SK-N-MC (cell line): ENCODE measurements at places on chromosomes 1 and 21.

- DNase-seq, result no peak
Observed at GRCh38 chr1:6634371-6635052, 9.8 kb downstream of the THAP3 start.

DNA sequence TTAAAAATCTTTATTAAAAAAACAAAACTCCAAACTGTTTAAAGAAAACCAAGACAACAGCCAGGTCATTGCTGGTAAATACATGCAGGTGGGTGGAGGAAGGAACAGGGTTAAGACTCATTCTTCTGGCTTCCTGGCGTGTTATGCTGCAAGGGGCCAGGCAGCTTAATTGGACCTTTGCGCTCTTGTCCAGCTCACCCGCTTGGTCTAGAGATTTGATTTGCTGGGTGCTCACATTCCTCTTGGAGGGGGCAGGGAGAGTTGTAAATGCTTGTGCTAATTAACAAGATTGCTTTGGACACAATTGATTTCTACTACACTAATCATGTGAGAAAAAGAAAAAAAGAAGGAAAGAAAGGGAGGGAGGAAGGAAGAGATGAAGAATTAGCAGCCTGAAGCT is 10.5 kb downstream of the CEP104 start:
- no peak for DNase-seq

DNA sequence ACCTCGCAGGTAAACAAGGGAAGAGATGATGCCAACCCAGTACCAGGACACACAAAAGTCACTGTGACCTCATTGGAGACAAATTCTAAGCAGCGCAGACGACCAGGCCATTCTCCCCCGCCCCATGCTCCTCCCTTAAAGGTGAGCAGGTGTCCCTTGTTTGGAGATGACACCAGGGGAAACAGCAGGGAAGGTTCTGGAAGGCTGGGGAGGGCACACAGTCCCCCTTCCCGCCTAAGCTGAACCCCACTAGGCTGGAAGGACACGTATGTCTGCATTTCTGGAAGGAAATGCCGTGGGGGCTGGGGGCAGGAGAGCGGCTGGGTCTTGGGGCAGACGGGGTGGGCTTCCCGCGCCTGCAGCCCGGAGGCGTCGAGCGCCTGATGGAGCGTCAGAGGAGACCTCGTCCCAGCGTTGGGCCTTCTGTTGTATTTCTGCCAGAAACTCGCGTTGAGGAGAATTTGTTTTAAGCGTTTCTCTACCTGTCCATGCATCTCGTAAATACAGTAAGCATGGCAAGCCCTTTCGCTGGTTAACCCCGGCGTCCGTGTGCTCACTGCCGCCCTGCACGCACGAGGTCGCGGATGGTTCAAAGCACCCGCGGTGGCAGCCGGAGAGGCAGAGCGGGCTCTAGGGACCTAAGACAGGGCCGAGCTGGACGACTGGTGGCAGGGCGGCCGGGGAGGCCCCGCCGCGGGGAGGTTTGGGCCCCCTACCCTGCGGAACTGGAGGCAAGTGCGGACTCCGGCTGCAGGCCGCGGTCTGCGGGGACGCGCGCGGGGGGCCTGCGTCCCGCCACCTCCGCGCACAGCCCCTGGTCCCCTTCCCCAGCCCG is 1.2 kb upstream of the LHX4 start:
- no peak for DNase-seq

DNA sequence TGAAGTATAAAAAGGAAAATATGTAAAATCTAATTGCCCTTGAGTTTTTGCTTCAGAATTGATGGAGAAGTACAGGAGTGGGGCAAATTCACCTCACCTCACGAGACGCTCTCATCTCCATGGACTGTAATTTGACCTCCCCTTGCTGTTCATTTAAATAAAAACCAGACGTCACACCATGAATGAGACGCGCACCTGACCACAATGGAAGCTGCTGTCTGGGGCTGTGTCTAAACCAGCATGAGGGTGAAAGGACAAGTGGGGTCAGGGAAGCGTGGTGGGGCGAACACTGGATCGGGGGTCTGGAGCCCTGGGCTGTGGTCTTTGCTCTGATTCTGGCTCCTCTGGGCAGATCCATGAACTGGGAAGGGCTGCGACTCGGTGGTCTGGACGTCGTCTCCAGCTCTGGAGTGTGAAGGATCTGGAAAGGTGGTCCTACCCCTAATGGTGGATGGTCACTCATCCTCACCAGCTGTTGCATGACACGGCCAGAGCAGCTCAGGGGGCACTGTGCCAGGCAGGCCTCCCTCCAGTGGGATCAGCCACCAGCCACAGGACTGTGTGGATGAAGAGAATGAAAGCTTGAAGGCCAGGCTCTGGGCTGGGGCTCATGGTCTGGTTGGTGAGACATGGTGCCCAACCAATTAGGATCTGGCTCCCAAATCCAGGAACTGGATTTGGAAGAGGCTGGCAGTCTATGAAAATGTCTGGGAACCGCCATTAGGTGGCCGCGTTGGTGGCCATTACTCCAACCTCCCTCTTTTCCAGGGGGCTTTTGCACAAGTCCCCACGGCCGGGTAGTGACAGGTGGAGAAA is 728.6 kb downstream of the PTPRU start:
- DNase-seq, result no peak

- DNase-seq, result no peak
Observed at GRCh38 chr1:195082183-195082582, 1526.1 kb downstream of the KCNT2 start.

- DNase-seq, result no peak
Observed at GRCh38 chr1:6026095-6026809, 19.4 kb upstream of the KCNAB2 start.

GRCh38 chr21:43703035-43703880 is 15.7 kb upstream of the PDXK start:
- DNase-seq, result no peak

- no peak for DNase-seq
Observed at GRCh38 chr1:203028067-203028783, 1.9 kb downstream of the PPFIA4 start.

GRCh38 chr1:203308328-203308922 is 3.1 kb downstream of the BTG2 start:
- DNase-seq, result no peak

GRCh38 chr1:34406833-34407539 is 230.3 kb downstream of the C1orf94 start:
- DNase-seq, result no peak

- no peak for DNase-seq
Observed at GRCh38 chr1:5623399-5623798, 368.8 kb downstream of the NPHP4 start.

DNA sequence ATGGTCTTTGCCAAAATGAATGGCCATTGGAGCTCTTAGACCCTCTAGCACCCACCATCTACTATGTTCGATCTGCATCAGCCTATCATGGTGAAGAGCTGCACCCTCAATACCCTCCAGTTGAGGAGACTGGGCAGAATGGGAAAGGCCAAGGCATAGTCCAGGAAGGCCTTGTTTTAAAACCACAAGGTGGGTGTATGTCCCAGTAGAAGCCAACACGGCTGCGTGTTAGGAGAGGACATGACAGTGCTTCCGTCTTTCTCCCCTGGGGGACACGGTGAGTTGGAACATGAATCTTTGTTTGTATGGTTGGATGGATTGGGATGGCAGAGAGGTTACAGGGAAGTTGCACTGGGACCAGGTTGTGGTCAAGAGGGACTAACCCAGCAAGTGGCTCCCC is 18.6 kb upstream of the SH3D21 start:
- no peak for DNase-seq

DNA sequence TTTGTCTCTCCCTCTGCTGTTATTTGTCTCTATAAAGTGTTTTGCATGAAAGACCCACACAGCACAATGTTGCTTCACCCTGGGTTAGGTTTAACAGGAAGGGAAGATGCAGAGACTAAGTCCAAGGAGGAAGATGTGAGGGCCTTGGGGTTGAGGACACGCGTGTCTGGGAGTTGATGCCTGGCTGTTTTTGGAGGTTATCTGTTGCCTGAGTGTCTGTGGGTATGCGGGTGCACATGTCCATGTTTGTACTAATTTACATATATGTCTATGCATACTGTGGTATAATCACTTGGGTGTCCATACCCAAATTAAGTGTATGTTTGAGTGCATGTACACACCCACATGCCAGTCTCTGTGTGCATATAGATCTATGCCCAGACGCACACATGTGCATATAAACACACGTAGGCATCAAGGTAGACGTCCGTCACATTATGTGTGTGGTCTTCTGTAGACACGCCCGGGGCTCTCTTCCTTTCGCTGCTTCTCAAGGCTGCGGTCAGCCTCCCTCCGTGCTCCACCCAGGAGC is 962 bp upstream of the MAN1C1 start:
- no peak for DNase-seq

DNA sequence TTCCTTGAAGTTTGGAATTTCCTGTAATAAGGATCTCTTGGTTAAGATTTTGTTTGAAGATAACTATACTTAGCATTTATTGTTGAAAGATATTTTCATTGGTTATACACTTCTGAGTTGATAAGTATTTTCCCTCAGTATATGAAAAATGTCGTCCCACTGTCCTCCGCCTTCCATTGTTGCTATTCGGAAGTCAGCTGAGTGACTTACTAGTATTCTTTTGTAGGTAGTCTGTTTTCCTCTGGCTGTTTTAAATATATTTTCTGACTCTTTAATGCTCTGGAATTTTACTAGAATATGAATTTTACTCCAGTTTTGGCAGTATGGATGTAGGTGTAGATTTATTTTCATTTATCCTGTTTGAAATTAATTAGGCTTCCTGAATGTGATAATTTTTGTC is 498.7 kb upstream of the NFIA start:
- no peak for DNase-seq

- DNase-seq, result no peak
Observed at GRCh38 chr1:113434081-113434873, 44.0 kb downstream of the MAGI3 start.

- DNase-seq, result no peak
Observed at GRCh38 chr1:232372841-232373440, 257.0 kb downstream of the SIPA1L2 start.

- DNase-seq, result no peak
Observed at GRCh38 chr1:192954705-192955265, 104.4 kb downstream of the UCHL5 start.

GRCh38 chr21:42648606-42649005 is 4.8 kb upstream of the PDE9A start:
- DNase-seq, result no peak

- no peak for DNase-seq
Observed at GRCh38 chr21:31370893-31371544, 27.0 kb upstream of the TIAM1 start.

- DNase-seq, result no peak
Observed at GRCh38 chr1:231899713-231900435, 273.3 kb downstream of the DISC1 start.

- DNase-seq, result no peak
Observed at GRCh38 chr1:20873311-20873710, 86.2 kb upstream of the HP1BP3 start.

DNA sequence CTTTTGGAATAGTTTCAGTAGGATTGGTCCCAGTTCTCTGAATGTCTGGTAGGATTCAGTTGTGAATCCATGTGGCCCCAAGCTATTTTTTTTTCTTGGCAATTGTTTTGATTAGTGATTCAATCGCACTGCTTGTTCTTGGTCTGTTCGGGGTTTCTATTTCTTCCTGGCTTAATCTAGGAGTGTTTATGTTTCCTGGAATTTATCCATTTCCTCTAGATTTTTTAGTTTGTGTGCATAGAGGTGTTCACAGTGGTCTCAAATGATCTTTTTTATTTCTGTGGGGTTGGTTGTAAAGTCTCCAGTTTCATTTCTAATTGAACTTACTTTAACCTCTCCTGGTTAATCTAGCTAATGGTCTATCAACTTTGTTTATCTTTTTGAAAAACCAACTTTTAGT is 117.6 kb downstream of the NME7 start:
- DNase-seq, result no peak

DNA sequence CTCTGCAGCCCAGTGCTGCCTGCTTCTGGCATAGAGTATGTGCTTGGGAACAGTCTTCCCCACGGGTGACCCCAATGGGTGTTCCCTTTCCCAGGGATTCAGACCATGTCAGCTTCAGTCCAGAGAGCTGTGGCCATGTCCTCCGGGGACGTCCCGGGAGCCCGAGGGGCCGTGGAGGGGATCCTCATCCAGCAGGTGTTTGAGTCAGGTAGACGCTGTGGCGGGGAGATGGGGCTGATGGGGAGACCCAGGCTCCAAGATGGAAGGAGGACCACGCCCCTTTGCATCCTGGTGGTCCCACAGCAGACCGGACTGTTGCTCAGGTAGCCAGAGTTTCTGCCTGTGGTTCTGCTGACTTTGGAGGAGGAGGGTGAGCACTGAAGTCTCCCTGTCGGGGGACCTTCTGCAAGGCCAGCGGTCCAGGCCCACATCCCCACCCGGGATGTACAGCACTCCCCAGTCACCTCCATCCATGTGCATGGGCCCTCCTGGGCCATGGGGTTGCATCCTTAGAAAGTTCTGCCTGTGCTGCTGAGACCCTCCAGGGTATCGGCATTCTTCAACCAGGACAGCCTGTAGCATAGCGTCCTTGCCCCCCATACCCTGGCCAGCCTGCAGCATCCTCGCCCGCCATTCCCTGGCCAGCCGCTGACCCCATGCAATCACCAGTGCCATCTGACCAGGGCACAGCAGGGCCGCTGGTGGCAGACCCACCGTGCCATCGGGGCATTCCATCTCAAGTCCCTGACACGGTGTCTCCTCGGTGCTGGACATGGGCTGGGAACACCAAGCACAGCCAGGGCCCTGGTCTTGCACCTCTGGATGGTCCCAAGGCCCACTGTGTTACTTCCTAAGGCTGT is 2.8 kb downstream of the AIRE start:
- no peak for DNase-seq

DNA sequence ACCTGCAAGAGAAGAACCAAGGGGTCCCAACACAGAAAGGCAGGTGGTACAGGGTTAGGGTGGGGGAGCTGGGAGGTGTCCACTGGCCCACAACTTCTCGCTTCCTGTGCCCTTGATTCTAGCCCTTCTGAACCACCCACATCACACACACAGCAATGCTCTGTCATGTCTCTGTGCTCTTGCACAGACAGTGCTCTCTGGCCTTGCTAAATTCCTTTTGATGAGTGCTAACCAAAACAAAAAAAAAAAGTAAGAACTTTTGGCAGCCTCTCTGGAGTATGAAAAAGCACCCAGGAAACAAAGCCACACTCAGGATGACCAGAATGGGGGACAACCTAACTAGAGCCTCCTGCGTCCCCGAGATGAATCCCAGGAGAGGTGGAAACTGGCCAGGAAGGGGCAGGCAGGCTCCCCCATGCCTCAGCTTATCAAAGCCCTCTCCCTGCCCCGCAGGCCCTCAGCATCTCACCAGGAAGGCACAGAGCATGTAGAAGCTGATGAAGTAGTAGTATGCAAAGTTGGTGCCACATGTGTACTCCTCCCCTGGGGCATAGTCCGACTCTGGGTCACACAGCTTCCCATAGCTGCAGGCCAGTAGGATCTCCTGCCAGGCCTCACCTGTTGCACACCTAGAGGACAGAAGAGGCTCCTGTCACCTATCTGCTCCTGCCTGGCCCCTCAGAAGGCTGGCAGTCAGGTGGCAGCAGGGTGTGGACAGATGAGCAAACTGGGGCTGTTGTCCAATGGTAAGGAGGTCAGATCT is 27.2 kb upstream of the KIF21B start:
- DNase-seq, result no peak
